ENCODE measurements at places on chromosomes 6 and 20. TPM values are rescaled to one million over a fixed set of nuclear protein-coding genes. Genes with fewer than 3 reads are reported as not detected.

The SLC18B1 gene
- total RNA-seq, result 8.1 TPM

The CST3 gene
- not detected for total RNA-seq

The RAB32 gene
- total RNA-seq, result not detected

The CST9L gene
- not detected for total RNA-seq

The LAMA4 gene
- not detected for total RNA-seq

The ABRACL gene
- 63.8 TPM for total RNA-seq

The SAMD5 gene
- total RNA-seq, result not detected

The BPIFB1 gene
- total RNA-seq, result not detected

The ZSCAN12 gene
- 12.8 TPM for total RNA-seq

The ABHD16B gene
- not detected for total RNA-seq

The COL9A3 gene
- total RNA-seq, result 37.6 TPM

The HEY2 gene
- total RNA-seq, result not detected

The MCM3 gene
- 73.2 TPM for total RNA-seq

The ZSCAN31 gene
- total RNA-seq, result 1.0 TPM

The KCNK17 gene
- total RNA-seq, result not detected

The WFDC10B gene
- total RNA-seq, result not detected

The TTK gene
- 2.3 TPM for total RNA-seq

The ELOVL2 gene
- total RNA-seq, result not detected

The ULBP2 gene
- total RNA-seq, result 0.29 TPM

The ARG1 gene
- not detected for total RNA-seq

The CASS4 gene
- total RNA-seq, result 0.51 TPM

The FAM217A gene
- total RNA-seq, result not detected

The SAMD10 gene
- total RNA-seq, result 9.0 TPM

Data from activated B cell treated with CpG ODN at 0.5 μM for 24 hours (primary cell).